ENCODE measurements at places on chromosomes 3 and 15. TPM values are rescaled to one million over a fixed set of nuclear protein-coding genes. Genes with fewer than 3 reads are reported as not detected.

DNA sequence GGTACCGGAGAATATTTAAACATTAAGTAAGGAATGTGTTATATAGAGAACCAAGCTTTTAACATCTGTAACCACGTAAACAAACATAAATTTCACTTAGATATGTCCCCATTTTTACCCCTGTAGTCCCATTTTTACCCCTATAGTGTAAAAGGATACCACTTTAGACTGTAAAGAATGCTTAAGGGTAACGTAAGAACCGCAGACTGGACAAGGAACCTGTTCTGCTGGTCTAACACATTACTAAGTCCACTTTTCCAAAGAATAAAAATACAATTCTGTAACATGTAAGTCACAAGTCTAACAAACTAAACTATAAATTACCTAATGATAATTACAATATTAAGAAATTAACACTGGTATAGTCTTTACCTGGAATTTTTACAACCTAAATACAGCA, 2.9 kb downstream of the SLC12A6 start:
- DNase-seq = no peak

- DNase-seq = no peak
Observed at GRCh38 chr15:88990185-88990679, 77.1 kb upstream of the MFGE8 start.

- no peak for DNase-seq
Observed at GRCh38 chr3:157029365-157029790, 130.6 kb downstream of the CCNL1 start.

- DNase-seq = no peak
Observed at GRCh38 chr15:36856339-36856973, 243.9 kb downstream of the MEIS2 start.

- no peak for DNase-seq
Observed at GRCh38 chr3:130548356-130548755, 31.4 kb downstream of the COL6A6 start.

DNA sequence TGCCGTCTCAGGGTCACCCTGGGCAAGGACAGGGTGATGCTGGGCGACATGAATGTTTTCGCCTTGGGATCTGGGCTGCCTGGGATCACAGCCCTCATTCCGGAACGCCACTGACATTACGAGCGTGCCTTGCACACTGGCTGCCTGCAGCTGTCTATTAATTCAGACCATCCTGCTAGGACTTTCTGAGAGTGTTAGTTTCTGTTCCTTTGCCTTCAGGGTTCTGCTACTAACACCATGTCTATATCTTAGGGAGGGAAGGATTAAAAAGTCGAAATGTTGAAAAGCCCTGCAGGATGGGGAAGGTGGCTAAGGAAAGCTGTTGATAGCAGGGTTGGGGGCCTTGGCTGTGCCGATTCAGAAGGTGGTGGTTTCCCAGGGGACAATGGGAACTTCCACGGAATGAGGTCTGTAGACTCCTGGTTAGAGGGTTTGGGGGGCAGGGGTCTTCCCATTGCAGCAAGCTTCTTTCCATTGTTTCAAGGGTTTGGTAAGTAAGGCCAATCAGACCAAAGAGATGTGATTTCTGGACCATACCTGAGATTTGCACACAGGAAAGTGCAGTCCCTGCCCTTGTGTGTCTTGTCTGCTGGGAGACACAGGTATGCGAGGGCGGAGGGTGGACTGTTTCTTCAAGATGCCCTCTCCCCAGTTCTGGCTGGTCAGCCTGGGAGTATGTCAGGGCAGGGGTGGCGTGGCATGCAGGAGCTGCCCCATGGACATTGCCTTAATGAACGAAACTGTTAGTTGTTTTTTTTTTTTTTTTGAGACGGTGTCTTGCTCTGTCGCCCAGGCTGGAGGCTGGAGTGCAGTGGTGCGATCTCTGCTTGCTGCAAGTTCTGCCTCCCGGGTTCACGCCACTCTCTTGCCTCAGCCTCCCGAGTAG, 50.9 kb downstream of the RGMA start:
- no peak for DNase-seq

DNA sequence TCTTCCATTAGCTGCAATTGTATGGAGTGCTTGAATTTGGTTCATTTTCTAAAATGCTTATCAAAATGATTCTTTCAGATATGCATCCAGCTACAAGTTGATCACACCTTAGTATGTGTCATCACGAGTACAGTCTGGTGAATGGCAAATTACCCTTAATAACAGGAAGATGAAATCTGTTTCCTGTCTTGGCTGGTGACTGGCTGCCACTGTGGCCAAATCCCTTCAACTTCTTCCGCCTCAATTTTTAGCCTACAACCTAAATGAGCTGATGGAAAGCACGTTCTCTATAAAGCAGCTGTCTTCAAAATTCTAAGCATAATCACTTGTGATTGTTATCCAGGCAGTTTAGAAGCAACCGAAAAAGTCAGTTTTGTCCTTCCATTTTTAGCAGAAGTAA, 387.1 kb upstream of the NECTIN3 start:
- peak; percentile 78 for DNase-seq

DNA sequence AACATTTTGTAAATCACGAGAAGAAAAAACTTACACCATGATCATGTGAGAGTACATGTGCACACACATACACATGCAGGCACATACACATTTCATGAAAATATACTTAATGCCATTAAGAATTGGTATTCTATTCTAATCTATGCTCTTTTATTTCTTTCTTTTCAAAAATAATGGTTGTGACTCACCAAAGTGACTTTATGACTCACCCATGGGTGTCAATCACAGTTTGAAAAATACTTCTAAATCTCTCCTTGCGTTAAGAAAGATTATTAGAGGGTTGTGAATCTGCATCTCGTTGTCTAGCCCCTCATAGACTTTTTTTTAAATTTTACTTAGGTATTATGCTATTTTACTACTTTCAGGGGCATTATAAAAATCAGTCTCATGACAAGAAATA, 254.2 kb downstream of the TUSC7 start:
- DNase-seq = no peak

SLC38A3 gene
- 18.3 TPM for polyA plus RNA-seq

WWTR1 gene
- 7.4 TPM for polyA plus RNA-seq

RGMA gene
- polyA plus RNA-seq = 57.8 TPM

SHC4 gene
- polyA plus RNA-seq = 0.78 TPM

Measured in brain (organoid and tissue), 16 donors.